AG09309 (cell line): ENCODE measurements at places on chromosomes 5 and 9.

- DNase-seq, result no peak
Observed at GRCh38 chr9:103444176-103444575, 449.0 kb downstream of the CYLC2 start.

GRCh38 chr5:125002727-125003598 lies 256.5 kb upstream of the ZNF608 start:
- DNase-seq, result no peak

DNA sequence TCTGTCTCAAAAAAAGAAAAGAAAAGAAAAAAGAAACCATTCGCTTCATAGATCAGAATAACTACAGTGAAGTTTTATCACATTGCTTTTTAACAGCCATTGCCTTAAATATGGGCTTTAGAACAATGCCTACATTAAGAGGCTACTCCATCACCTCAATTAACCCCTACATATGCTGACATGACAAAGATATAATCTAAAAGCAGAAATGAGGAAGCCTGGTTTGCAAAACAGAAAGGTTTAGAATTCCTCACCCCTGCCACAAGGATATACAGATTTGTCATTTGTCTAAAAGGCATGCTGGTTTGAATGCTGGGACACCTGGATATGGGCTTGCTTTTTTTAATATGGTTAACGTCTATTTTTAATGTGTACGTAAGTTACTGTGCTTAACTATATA lies 1353.0 kb upstream of the C9orf72 start:
- DNase-seq, result no peak

- no peak for DNase-seq
Observed at GRCh38 chr9:38286766-38287165, 105.7 kb upstream of the ALDH1B1 start.

- no peak for DNase-seq
Observed at GRCh38 chr9:69223605-69224004, 49.5 kb downstream of the TJP2 start.

- no peak for DNase-seq
Observed at GRCh38 chr5:10684303-10685086, 76.5 kb downstream of the DAP start.

GRCh38 chr5:170418736-170419135 lies 29.6 kb upstream of the KCNMB1 start:
- no peak for DNase-seq
